ENCODE measurements at places on chromosomes 1 and 21.

DNA sequence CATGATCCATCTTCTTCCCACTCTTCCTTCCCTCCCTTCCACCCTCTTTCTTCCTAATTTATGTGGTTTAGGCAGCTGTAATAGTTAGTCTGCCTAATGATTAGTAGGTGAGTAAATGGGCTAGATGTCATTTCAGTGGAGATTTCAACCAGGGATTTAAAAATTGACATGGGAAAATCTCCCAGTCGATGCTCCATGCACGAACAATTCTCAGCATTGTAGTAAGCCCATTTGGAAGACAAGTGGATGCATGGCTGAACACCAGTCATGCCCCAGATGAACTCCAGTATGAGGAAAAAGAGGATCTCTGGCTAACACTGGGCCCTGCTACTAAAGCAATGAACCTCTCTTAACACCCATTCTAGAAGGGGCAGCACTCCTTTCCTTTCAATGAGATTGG is 25.3 kb downstream of the CHI3L2 start:
- no peak for DNase-seq

DNA sequence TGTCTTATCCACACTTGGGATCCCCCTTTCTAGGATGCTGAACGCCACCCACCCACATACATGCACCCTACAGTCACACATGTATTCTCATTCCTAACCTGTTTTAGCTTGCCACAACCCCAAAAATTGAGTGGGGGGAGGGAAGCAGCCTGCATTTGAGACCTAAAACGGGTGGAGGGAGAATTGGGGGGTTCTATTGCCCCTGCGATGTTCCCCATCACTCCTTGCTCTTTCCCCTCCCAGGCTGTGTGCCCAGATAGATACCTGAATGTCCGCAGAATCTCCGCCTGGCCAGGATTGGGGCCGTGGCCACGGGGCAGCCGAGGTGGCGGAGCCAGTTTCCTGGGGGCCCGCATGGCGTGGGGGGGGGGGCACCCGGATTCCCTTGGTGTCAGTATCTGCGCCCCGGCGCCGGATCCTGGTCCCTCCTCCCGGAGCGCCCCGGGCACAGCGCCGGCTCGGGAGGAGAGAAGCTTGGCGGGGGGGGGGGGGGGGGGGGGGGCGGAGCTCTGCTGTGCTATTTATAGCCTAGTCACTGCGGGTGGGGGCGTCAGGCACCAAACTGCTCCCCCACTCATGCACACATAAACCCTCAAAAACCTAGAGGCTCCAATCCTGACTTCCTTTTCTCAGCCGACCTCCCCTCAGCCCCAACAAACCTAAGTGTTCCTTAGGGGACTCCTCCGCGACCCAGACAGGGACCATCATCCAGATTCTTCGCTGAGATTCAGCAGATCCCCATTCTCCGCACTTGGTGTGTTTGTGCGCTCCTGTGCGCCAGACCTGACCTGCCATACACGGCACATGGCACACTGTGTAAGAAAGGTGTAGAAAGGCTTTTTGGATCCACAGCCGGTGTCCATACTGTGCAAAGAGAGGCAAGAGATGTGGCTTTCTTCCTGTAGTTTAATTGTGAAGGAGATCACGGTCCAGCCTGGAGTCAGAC is 1.9 kb downstream of the ANKRD34A start:
- no peak for DNase-seq

GRCh38 chr21:18244671-18245463 is at the start of gene CHODL:
Gene CHODL, plus strand, starts transcription at chr21:18244833. Its CDS starts 391 bp downstream, at chr21:18245224.
- DNase-seq: no peak

- DNase-seq: no peak
These were observed 7.7 kb upstream of the CLIC4 start for GRCh38 chr1:24737368-24738117.

DNA sequence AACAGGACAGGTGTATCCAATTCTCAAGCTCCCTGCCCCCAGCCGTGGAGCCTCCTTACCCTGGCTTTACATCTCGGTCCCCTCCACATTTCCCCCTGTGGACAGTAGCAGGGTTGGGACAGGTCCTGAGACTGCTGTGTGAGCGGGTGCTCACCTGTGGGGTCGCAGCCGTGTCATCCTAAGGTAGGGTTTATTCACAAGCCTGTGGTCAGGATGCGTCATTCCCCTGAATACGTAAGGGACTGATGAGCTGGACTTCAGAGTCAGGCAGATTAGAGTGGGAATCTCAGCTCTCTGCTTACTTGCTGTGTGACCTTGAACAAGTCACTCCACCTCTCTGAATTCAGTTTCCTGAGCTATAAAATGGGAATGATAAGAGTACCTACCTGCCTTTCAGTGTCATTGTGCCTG is 17.7 kb downstream of the ZNF362 start:
- DNase-seq: no peak

GRCh38 chr1:198977909-198978308 is 339.1 kb downstream of the PTPRC start:
- peak; percentile 25 for DNase-seq

GRCh38 chr1:109399326-109399957 is 1.7 kb upstream of the SORT1 start:
- peak; percentile 70 for DNase-seq

Data from activated CD4-positive, alpha-beta T cell treated with anti-CD3 and anti-CD28 coated beads, Interleukin-2, Interleukin-4, amounts not matched to agents 100 ng/mL and 50 ng/mL, durations not matched to agents 16 hours and 8 hours (primary cell).